Thoracic aorta (tissue), 2 donors: ENCODE measurements at places on chromosomes 2 and 18.

DNA sequence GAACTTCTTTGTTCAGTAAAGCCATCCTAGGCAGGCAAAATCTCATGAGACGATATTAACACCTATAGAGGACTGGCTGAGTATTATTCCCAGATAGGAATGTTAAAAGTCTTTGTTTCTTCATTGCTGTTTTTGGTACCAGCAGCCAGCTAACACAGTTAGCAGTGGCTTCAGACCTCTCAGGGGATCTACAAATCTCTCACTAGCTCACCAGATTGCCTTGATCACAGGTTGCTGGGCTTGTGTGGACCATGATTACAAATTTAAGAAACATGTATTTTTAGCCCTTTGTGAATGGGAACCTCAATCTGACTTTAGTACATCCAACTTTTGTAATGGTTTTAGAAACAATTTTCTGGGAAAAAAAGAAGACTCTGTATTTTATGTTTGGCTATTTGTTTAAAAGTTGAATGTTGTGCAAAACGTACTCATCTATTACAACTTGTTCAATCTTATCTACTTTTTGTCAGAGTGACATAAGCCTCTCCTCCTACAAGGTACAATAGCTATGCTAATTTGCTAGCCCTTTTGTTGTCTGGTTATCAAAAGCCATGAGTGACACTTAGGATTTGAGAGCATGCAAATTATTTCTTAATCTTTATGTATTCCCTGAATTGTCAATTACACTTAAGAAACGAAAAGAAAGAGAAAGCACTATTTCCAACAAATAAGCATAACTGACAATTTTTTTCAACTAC lies 693.1 kb downstream of the ERBB4 start:
- no peak for DNase-seq

GRCh38 chr2:237669283-237669627 lies 41.9 kb downstream of the LRRFIP1 start:
- DNase-seq: no peak

- no peak for DNase-seq
These were observed 50.2 kb upstream of the ANKRD44 start for GRCh38 chr2:197360744-197361156.

DNA sequence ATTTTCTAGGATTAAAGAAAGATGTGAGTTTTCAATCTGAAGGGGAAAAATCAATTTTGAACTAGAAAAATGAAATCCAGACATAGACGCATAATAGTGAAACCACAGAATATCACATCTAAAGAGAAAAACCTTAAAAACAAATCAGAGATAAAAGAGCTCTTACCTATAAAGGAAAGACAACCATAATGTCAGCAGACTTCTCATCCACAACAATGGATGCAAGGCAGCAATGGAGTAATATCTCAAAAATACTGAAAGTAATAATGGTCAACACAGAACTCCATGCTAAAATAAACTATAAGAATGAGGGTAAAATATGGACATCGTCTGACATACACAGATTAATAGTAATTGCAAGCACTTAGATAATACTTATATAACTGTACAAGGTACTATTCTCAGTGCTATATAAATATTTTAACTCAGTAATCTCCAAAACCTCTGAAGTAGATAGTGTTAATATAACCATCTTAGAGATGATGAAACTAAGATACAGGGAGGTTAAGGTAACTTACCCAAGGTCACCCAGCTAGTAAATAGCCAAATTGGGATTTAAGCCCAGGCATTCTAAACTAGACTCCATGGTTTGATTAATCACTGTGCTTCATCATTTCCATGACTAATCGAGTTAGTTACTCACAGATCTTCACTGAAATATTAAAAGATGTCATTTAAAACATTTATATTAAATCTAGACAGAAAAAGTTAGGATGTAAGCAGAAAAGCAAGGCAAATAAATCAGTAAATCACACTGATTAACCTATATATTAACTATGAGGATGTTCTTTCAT lies 89.4 kb upstream of the SPTBN1 start:
- no peak for DNase-seq

DNA sequence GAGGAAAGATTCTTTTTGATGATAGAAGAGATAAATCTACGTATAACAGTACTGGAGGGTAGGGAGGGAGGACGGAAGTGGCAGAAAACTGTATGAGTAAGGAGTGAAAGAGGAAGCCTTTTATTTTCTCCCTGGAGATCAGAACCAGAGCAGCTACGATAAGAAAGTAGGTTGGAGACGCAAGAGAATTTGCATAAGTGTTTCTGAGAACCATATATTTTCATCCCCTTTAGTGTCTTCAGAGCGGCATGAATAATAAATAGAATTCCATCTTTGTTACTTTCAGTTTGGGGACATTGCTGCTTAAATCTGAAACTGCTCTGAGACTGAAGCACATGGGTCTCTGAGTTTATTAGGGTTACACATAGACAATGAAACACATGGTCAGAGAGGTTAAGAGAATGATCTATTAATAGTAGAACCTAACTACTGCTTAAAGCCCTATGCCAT lies 230.2 kb upstream of the TNP1 start:
- DNase-seq: no peak

- DNase-seq: no peak
These were observed 230.0 kb downstream of the LRP1B start for GRCh38 chr2:141900826-141901225.

GRCh38 chr2:202084265-202084664 lies 11.2 kb downstream of the KIAA2012 start:
- DNase-seq: no peak

- DNase-seq: no peak
These were observed 59.6 kb downstream of the SP110 start for GRCh38 chr2:230160112-230160660.

DNA sequence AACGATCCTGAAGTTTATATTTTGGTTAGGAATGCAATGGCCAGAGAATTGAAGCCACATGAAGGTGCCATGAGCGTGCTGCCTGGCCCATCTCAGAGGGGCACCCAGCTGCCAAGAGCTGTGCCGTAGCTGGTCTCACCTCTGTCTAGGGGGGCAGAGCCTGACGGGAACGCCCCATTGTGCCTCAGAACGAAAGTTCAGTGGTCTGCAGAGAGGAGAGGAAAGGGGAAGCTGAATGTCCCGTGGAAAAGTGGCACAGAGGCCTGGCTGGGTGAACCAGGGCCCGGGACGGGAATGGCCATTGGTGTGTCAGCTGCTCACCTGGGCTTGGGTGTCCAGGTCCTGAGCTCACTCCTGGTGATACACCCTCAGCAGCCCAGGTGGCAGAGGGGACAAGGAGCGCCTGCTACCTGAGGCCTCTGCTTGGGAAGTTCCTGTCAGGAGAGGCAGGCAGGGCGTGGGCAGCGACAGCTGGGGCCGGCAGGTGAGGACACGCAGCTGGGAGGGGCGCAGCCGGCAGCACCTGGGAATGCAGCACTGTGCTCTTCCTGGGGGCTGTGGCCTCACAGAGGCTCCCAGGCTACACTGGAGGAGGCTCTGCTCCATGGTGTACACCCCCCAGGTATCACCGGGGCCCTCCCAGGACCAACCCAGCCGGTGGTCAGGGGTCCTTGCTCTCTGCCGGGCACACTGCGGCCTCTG lies 67.3 kb downstream of the PARD6G start:
- DNase-seq: no peak

DNA sequence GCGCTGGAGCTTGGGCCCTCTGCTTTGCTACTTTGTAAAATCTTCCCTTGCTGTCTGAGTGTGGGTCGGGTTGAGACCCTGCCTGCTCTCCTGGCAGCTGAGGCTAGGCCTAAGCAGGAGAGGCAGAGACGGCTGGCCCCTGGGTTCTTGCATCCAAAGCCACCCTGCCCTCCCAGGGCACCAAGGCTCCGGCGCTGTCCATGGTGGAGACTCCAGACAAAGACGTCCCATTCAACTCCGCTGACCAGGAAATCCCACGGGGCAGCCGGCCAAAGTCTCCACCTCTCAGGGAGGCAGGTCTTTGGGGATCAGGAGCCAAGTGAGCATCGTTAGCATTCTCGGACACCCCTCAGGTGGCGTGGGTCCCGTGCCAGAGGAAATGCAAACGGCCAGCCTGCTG lies 2.6 kb upstream of the PRLH start:
- DNase-seq: no peak

DNA sequence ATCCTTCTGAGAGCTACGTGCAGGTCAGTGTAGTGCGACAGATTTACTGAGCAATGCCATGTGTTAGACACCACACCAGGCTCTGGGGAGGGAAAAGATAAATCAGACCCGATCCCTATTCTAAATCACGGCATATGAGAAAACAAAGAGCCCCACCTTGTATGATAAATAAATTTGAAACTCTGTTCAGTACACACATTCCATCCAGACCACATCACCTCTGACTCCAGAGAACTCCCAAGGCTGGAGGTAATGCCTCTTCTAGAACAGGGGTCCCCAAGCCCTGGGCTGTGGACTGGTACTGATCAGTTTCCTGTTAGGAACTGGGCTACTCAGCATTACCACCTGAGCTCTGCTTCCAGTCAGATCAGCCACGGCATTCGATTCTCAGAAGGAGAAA lies 77.3 kb downstream of the QPCT start:
- DNase-seq: no peak

DNA sequence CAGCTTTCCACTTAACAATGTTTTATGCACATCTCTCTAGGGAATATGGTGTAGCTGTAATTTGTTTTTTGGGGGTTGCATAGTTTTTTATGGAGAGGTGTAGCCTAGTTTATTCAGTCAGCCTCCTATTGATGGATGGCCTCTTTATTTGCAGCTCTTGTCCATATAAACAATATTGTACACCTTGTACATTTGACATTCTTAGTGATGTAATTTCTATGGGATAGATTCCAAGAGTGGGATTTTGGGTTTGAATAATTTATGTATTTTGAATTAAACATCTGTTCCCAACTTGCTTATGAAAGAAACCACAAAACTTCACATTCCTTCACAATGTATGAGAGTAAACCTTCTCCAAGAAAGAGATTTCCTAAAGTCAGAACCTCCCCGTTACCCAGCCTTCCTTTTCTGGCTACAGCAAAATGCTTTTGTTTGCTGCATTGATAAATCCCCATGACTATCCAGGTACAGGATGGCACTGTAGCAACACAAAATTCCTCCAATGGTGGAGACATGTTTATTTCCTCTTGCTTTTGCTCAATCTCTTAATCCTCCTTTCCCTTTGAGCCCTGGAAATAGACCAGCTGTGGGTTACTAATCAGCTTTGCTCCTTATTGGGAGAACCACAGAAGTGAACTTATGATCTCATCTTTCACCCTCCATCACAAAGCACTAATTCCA lies 58.4 kb upstream of the GALR1 start:
- no peak for DNase-seq

DNA sequence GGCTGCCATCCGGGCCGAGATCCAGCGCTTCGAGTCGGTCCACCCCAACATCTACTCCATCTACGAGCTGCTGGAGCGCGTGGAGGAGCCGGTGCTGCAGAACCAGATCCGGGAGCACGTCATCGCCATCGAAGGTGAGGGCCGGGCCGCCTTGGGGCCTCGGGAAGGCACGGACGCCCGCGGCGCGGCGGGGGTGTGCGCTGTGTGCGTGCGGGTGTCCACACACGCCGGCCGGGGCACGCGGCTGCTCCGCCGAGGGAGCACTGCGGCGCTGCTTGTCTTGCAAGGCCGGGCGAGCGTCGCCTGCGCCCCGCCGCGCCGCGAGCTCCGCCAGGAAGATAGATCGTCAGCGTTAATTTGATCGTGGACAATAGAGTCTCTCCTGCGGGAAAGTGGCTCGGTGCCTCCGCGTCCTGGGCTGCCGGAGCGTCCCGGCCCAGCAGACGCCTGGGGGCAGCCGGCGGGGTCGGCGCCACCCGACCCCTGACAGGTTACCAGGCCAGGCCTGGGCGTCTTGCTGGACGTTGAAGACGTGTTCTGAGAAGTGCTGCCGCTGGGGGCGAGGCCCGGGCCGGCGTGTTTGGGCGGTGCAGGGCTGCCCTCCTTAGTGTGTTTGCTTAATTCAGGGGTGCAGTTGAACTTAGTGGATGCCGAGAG lies 1.0 kb downstream of the AGAP1 start:
- DNase-seq: no peak

GRCh38 chr2:62956651-62957050 lies 94.0 kb upstream of the OTX1 start:
- no peak for DNase-seq

GRCh38 chr2:170823898-170824215 lies 7.2 kb downstream of the GAD1 start:
- no peak for DNase-seq

DNA sequence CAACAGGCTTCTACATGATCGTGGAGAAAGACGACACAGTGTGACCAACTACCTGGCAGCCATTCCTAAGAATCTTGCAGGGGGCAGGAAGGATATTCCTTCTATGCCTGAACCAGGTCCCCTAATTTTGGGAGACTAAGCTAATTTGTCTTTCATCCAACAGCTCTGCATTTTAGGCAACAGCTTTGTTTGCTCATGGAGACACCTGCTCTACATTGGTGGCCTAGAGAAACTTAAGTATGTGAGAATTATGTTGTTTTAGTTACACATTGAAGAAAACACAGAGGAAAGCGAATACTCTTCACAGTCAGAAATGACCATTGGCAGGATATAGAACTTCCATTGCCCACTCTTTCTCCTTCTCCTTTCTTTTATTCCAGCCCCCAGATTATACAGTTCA lies 75.2 kb downstream of the ASXL3 start:
- DNase-seq: no peak

DNA sequence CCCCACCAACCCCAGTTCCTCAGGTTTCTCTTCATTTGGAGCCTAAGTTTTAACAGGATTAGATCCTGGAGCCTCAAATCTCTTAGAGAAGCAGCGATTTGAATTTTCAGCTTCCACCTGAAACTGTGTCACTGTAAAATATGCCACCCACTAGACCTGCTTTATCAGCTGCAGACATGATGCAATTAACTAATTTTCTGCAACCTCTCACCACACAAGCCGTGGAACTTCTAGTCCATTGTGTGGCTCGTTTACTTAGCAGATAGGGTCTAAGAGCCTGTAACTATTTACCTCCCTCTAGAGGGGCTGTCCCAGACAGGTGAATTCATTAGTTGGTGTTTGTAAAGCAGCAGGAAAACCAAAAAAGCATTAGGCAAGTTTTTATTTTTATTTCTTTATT lies 31.6 kb upstream of the FZD5 start:
- no peak for DNase-seq

DNA sequence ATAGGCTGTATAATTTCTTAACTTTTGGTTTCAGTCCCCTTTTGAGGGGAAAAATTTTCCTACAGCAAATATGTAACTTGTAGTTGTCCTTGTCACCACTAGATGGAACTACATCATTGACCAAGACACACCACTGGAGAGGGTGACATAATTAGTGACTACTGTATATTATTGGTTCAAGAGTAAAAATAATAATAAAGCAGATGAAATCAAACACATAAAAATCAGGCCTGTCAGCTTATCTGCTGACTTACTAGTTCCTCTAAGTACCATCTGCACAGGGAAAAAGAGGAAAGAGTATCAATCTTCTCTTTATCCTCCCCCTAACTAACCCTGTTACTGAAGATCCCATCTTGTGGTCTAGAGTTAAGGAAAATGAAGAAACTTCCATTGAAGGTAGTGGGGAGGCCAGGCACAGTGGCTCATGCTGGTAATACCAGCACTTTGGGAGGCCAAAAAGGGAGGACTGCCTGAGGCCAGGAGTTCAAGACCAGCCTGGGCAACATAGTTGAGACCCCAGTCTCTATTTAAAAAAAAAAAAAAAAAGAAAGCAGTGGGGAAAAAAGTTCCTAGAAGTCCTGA lies 29.6 kb upstream of the ENOSF1 start:
- no peak for DNase-seq

GRCh38 chr2:221097568-221097915 lies 474.6 kb downstream of the EPHA4 start:
- DNase-seq: no peak

GRCh38 chr2:114442510-114442909 lies at the start of gene DPP10:
TSS of gene DPP10 (plus strand) at chr2:114442641.
- DNase-seq: no peak
